Activated T-helper 1 cell treated with anti-CD3 and anti-CD28 coated beads, Interleukin-2, amount 50 U/mL, for 16 hours (primary cell): ENCODE measurements at places on chromosomes 3 and 15.

GRCh38 chr3:135503760-135504686 is 461.5 kb upstream of the PPP2R3A start:
- no peak for DNase-seq

GRCh38 chr3:197008436-197009209 is 21.0 kb downstream of the MELTF start:
- DNase-seq: no peak

GRCh38 chr3:76673171-76673570 is 366.7 kb upstream of the ROBO2 start:
- DNase-seq: no peak

DNA sequence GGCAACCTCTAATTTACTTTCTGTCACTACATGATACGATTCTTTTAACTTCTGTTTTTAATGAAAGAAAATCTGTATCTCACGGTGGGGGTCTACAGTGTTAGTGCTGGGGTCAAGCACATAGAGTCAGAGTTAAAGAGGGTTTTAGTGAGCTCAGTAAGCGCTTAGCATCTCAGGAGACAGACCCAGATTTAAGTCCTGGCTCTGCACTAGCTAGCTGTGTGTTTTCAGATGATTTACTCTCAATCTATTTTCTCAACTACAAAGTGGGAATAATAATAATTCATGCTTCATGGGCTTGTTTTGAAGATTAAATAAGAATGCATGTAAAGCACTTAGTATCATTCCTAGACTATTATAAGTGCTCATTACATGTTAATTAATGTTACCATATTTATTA is 63.4 kb upstream of the KBTBD8 start:
- DNase-seq: no peak

GRCh38 chr3:4751502-4752101 is 227.6 kb upstream of the BHLHE40 start:
- no peak for DNase-seq

DNA sequence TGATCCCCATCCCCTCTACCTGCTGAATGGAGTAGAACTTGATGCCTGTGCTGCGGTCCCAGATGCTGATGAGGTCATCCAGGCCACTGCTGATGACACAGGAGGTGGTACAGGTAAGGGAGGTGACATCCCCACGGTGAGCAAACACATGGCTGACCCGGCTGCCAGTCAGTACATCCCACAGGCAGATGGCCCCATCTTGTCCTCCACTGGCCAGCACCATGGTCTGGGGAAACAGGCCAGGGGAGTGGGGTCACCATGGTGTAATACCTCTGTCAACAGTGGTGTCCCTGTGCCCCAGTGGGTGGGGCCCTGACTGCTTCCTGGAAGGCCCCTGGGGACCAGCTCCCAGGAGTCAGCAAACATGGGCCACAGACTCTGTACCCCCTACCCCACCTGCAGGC is 33.3 kb downstream of the PTPN23 start:
- DNase-seq: no peak

- no peak for DNase-seq
Observed at GRCh38 chr3:15982667-15983196, 185.0 kb upstream of the ANKRD28 start.

DNA sequence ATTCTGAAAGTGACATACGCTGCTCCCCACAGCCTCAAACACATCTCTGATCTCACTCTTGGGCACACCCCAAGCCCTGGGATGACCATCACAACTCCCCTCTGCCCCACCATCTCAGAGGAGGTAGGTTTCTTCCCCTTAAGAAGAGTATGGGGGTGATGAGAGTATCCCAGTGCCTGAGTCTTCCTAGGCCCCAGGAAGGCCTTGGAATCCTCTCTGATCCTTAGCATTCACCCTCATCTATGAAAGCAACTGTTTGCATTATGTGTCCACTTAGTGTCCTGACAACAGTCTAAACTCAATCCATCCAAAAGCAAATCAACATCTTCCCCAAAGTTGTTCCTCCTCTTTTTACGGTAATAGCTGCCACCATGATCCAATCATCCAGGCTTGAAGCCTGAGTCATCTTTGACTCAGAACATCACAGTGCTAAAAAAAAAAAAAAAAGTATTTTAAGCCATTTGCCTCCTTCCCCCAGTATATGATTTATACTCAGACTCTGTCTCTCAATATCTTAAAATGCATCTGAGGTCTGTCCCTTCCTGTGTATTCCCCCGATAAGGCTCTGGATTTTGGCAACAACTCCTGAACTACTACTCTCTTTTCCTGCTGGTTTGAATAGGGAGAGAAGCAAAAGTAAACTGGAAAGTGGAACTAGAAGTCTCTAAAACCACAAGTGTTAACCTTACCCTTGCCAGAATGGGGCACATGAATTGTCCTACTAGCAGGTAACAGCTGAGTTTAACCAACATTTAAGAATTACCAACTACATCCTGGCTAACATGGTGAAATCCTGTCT is 22.5 kb downstream of the POPDC2 start:
- DNase-seq: no peak

DNA sequence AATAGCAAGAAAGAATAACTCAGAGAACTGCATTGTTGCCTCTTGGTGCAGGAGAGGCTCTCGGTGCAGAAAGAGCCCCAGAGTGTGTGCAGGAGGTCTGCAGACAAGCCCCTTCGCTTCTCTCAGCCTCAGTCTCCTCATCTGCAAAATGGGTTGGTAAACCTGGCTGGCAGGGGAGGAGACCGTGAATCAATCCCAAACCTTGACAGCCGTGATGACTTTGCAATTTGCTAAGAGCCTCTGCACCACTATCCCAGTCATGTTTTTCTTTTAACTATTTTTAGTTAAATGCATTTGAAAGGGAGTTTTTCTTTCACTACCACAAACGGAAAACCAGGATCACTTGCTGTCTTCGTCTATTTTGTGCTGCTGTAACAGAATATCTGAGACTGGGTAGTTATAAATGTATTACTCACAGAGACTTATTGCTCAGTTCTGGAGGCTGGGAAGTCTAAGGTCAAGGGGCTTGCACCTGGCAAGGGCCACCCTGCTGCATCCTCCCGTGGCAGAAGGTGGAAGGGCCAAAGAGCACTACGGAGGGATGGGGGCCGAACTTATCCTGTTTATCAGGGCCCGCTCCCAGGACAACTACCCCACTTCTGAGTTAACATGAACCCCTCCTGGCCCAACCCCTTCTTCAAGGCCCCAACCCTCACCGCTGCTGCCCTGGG is 14.2 kb upstream of the IQSEC1 start:
- no peak for DNase-seq

- no peak for DNase-seq
Observed at GRCh38 chr3:168839653-168840052, 743.9 kb upstream of the GOLIM4 start.
